Adipocyte (in vitro differentiated cells): ENCODE measurements at places on chromosomes 7 and 10.
A peak's percentile ranks its signal among the peaks of the same experiment; 100 is the strongest.

GRCh38 chr7:34844936-34845665 is 187.1 kb downstream of the NPSR1 start:
- no peak for DNase-seq

DNA sequence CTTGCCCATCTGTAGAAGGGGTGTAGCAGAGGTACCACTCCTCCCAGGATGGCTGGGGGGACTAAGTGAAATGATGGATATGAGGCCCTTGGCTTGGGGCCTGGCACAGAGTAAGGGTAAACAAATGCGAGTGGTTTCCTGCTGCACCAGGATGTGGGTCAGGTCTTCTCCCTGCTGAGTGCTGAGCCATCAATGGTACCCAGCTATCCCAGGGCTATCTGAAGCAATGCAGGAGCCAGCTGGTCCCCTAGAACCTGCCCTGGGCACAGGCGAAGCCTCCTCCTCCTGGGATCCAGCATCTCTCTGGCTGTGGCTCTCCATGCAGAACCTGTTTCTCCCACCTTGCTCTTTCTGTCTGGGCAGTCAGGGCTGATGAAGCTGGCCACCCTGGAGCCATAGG is 20.9 kb upstream of the GOLGA7B start:
- no peak for DNase-seq

DNA sequence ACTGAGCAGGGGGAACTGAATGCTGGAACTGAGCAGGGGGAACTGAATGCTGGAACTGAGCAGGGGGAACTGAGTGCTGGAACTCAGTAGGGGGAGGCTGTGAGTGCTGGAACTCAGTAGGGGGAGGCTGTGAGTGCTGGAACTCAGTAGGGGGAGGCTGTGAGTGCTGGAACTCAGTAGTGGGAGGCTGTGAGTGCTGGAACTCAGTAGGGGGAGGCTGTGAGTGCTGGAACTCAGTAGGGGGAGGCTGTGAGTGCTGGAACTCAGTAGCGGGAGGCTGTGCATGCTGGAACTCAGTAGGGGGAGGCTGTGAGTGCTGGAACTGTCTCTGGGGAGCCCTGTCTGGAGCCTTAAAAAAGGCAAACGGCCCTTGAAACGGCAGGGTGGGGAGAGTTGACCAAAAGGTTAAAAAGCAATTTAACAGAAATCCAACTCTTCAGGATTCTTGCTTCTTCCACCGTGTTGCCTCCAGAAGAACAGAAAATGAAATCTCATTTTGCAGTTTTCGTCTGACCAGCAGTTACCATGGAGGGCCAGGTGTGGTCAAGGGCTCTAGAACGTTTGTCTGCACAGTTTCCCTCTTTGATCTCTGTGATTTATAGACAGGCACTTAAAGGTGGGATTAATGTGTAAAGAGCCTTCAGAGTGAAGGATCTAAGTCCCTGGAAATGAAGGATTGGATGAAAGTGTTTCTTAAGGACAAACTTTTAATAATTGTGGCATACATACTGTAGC is 19.1 kb downstream of the DOCK1 start:
- no peak for DNase-seq

DNA sequence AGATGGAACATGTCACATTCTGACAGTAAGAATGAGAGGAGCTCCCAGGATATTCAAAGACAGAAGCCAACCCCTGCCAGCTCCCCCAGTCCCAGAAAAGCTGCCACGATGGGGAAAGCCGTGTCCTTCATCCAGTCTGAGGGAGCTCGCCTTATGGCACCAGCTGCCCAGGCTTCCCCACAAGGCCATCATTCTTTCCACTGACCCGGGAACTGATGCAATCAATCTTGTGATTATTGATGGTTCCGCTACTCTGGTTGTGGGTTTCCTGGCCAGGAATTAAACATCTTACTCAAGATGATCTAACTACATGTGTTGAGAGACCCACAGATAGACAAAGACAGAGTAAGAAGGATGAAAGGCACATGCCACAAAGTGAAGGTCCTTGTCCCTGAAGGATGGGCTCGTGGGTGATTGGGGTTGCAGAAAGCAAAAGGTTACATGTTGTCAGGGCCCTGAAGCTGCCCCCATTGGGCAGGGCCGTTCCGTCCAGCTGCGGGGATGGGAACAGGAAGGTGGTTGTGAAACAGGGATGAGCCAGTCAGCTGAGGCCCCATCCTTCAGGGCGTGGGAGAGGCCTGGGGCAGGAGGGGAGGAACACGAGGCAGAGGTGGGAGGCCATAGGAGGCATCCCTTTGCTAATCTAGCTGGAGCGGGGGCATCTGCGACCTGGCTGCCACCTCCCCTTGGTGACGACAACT is 127.6 kb downstream of the OAT start:
- DNase-seq, result peak; percentile 49

DNA sequence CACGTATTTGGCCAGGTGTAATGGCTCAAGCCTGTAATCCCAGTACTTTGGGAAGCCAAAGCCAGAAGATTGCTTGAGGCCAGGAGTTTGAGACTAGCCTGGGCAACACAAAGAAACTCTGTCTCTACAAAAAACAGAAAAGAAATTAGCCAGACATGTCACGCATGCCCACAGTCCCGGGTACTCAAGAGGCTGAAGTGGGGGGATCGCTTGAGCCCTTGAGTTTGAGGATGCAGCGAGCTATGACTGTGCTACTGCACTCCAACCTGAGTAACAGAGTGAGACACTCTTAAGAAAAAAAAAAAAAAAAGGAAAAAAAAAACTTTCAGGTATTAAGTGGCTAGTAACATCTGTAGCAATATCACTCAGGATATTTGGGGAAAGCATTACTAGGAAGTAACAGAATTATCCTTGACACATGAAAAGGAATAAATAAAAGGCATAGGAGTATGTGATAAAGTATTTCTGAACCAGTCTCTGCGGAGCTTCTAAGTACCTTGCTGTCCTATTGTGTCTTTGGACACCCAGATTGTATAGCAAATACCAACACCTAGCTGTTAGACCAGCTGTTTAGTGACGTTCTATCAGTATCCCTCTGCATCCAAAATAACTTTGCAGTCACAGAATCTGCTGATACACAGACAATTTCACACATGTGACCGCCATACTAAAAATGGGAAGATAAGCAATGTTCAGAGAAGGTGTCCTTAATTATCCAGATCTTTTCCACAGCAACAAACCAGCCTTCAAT is 74.4 kb downstream of the CYTH3 start:
- no peak for DNase-seq

DNA sequence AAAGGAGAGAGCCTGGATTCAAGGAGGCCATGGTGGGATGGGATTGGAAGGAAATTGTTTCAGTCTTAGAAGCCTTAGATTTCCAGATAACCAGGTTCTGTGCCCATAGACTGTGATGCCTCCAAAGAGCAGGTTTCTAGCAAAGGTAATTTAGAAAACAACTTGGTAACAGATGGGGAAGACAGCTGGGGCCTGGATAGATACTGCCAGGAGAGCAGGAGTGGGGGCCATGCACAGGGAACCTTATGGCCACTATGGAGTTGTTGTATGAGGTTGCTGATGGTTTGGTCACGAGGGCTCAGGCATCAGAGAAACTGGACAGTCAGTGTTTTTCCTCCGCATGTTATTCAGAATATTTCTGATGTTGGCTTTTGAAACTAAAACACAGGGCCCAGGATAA is 901.9 kb downstream of the LRMDA start:
- no peak for DNase-seq

GRCh38 chr7:33952824-33953223 is 47.5 kb downstream of the BMPER start:
- DNase-seq, result peak; percentile 20

DNA sequence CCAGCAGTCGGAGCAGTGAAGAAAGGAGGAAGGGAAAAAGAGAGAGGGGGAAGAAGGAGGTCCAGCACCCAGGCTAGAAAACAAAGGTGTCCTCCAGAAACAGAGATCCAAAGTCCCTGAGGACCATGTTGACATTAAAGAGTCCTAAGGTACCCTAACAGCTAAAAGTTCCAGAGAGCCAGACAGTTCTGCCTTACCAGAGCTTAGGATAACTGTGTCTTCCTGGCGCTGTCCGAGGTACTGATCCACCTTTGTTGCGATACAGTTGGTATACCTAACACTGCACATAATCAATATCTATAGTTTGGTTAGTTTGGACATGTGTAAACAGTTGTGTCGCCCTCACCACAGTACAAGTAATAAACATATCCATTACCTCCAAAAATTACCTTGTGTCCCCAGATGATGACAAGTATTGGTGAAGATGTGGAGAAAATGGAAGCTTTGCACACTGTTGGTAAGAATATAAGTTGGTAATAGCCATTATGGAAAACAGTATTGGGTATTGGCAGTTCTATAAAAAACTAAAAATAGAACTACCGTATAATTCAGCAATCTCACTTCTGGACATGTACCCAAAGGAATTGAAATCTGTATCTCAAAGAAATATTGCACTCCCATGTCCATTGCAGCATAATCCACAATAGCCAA is 59.8 kb downstream of the GRID1 start:
- peak; percentile 28 for DNase-seq

- no peak for DNase-seq
Observed at GRCh38 chr7:156470399-156471320, 169.9 kb upstream of the RNF32 start.

- DNase-seq, result no peak
Observed at GRCh38 chr7:69228212-69228811, 370.0 kb upstream of the AUTS2 start.

GRCh38 chr10:35090162-35090954 is at the start of gene CUL2:
Gene CUL2, minus strand, starts transcription at chr10:35090341. Its CDS starts 19,024 bp downstream, at chr10:35071317.
- DNase-seq, result peak; percentile 97

DNA sequence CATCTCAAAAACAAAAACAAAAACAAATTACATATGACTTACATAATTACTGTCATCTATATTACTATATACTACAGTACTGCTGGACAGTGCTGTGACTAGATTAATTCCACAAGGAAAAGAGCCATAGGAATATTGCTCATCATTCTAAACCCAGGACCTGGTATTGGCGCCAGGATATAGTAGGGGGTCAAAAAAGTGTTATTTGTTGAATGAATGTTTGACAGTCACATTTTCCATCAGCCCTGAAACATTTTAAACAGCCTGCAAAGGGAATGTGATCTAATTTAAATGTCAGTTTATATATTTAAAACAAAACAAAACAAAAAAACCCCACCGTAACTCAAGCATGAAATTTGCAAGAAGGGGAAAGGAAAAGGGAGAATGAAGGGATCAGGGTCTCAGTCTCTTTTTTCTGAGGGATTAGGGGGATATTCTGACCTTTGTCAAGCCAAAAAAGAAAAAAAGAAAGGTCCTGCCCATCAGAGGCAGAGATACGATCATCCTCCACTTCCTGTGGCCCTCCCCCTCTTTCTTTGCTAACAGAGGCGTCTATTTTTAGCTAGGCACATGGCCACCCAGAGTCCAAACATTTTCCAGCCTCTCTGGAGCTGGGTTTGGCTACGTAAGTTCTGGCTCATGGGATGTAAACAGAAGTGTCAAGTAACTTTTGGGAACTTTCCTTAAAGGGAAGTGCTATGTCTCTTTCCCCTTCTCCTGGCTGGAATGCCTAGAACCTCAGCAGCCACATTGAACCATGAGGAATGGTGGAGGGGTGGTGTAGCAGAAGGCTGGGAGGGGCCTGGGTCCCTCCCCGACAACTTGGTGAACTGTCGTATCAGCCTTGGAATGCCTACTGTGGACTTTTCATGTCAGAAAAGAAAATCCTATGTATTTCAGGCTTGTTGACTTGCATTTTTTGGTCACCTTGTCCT is 44.6 kb upstream of the DLG5 start:
- DNase-seq, result peak; percentile 94

DNA sequence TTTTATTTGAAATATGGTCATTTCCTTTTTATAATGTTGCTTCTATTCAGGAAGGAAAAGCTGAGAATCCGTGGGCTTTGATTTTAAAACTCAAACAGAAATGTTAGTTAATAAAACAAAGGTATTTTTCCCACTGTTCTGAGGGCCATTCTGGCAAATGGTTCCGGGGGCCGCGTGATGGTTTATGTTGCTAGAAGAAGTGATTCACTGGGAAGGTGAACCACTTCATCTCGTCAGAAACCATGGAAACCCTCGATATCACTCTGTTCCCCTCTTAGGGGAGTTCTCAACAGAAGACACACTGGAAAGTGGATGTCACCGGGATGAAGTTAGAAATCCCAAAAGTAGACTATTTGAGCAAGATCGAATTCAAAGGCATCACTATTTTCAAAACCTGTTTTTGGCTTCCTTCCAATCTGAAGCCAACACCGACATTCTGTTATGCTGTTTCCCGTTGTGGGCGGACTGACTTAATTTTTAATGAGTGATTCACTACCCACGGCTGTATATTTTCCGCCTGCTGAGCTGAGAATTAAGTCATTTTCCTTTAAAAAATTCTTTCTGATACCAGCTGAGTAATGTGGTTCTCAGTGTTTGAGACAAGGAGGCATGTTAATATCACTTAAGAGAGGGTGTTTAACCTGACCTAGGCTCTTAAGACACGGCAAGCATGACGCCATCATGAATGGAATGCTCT is 84.1 kb downstream of the PTPRE start:
- no peak for DNase-seq

DNA sequence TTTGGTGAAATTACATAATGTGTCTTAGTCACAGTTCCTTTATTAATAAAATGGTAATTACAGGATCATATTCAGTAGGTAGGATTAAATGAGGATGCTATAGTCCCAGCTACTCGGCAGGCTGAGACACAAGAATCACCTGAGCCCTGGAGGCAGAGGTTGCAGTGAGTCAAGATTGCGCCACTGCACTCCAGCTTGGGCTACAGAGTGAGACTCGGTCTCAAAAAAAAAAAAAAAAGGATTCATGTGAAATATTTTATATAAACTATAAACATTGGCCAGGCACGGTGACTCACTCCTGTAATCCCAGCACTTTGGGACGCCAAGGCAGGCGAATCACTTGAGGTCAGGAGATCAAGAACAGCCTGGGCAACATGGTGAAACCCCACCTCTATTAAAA is 197.9 kb downstream of the IMMP2L start:
- peak; percentile 78 for DNase-seq

DNA sequence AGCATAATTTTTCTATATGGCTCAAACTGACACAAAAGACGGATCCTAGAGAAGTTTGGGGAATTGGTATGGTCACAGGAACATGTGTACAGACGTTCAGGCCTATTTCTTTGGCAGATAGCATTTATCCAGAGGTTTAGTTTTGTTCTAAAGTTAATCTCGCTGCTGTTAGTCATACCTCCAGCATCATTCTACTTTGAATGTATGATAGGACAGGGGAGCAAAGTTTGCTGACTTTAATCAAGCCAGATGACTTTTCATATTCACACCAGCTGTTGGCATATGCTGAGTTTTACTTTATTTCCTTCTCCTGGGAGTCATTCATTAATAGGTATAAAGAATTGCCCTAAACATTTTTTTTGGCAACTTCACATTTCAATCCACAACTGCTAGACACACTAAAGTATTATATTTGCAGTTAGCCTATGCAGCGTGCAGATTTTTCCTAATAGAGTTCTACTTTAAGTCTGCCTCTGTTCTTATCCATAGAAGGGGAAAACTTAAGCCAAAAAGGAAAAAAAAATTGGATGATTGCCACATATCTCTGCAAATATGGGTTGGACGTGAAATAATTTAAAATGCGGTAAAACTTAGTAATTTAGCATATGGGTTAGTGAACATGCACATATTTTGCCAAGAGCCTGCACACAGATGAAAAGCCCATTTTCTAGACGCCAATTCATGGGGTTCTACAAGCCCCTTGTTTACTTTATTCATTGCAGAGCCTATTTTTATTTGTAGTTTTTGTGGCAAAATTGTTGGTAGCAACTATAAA is 213.1 kb downstream of the C7orf25 start:
- no peak for DNase-seq
